Stimulated activated CD8-positive, alpha-beta memory T cell treated with anti-CD3 and anti-CD28 coated beads, Interleukin-15, amount 100 ng/mL, for 1 hour (primary cell): ENCODE measurements at places on chromosomes 1 and 21.

GRCh38 chr1:109609881-109610280 is 9.5 kb downstream of the GNAT2 start:
- DNase-seq, result no peak

- DNase-seq, result no peak
Observed at GRCh38 chr1:180494370-180494769, 8.0 kb downstream of the ACBD6 start.

DNA sequence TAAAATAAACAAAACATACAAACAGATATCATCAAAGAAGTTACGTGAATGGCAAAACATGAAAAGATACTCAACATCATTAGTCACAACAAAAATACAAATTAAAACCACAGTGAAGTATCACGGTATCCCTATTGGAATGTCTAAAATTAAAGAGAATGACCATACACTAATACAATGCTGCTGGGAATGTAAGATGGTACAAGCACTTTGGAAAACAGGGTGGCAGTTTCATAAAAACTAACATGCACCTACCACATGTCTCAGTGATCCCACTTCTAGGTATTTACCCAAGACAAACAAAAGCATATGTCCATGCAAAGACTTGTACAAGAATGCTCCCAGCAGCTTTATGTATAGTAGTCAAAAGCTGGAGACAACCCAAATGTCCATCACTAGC is 69.1 kb downstream of the HSF2BP start:
- DNase-seq, result no peak

- no peak for DNase-seq
Observed at GRCh38 chr1:185676969-185677368, 57.2 kb upstream of the HMCN1 start.
